ENCODE measurements at places on chromosomes 5 and 9. TPM values are rescaled to one million over a fixed set of nuclear protein-coding genes. Genes with fewer than 3 reads are reported as not detected.

The IL13 gene
- total RNA-seq, result not detected

The UBAP2 gene
- total RNA-seq, result 33.3 TPM

DNA sequence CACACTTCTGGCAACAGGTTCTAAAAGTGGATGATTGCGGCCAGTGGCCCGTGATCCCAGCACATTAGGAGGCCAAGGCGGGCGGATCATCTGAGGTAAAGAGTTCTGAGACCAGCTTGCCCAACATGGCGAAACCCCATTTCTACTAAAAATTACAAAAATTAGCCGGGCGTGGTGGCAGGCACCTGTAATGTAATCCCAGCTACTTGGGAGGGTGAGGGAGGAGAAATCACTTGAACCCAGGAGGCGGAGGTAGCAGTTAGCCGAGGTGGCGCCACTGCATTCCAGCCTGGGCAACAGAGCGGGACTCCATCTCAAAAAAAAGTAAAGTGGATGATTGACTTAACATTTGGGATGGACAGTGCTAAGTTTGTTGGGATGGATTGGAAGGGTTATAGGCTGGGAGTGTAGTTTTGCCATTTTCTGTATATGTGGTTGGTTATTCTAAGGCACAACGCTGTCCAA lies 3.4 kb downstream of the MATR3 start:
- no peak for DNase-seq

DNA sequence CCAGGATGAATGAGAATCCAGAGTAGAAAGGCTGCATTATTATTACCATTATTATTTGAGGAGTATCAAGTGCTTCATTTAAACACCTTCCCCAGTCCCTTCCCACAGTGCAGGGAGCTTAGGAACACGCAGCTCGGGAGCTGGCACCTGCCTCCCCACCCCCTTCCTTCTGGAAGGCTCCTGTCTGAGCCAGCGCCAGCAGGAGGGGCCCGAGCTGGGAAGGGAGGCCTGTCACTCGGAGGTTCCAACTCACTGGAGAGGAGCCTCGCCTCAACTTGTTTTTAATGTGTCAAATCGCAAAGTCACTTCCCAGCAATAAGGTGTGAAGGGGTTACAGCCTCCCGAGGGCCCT lies 156.4 kb upstream of the IRX4 start:
- DNase-seq, result no peak

GRCh38 chr5:83956386-83956785 lies 235.7 kb upstream of the HAPLN1 start:
- DNase-seq, result no peak

All from left colon (tissue), 2 donors.